ENCODE measurements at places on chromosomes 1 and 21.

- peak; percentile 36 for DNase-seq
Measured at GRCh38 chr1:25544819-25545218, 1.4 kb downstream of the LDLRAP1 start.

DNA sequence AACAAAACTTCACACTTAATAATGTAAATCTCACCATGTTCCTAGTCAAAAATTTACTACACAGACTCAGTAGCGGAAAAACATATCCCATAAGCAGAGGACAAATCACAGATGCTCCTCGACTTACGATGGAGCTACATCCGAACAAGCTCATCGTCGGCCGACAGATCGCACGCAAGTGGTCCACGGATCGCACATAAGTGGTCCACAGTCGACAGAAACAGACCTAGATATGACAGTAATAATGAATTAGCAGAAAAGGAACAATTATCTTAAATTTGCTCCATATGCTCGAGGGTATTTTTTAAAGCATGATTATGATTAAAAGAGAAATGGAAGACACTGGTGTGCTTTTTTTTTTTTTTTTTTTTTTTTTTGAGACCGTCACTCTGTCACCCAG is 36.3 kb downstream of the WDR4 start:
- DNase-seq, result no peak

DNA sequence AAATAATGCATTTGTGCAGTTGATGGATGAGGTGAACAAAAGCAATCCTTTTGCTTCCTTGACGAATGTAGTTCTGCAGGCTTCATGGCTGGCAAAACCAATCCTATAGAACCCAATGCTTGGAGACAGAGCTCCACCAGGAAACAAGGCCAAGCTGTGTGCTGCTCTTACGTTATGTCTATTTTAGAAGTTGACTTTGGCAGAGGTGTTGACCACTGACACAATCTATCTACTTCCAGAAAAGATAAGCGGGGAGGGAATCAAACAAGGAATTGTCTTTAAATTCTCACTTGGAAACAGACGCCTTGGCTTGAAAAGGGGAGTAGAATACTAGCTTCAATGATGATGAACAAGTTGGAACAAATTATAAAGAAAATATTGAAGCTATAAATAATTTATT is 211.2 kb downstream of the SETD4 start:
- DNase-seq, result no peak

- DNase-seq, result peak; percentile 9
Measured at GRCh38 chr1:3903141-3904005, 3.3 kb upstream of the C1orf174 start.

DNA sequence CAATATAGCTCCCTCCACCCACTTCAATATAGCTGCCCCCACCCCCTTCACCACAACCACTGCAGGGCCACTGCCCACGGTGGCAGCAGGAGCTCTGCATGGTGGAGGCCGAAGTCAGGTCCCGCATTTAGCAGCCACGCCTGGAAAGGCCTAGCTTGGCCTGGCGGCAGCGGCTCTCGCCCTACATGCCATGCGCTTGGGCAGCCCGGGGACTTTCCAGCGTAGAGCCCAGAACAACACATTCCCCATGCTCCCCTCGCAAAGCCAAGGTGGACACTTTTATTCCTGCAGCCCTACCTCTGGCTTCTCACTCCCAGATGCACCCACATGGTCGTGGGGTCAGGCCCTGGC is 37.1 kb downstream of the LHX4 start:
- no peak for DNase-seq

- peak; percentile 63 for DNase-seq
Measured at GRCh38 chr1:1943834-1944570, 24.9 kb upstream of the TMEM52 start.

GRCh38 chr1:93471911-93472310 is 24.0 kb downstream of the FNBP1L start:
- peak; percentile 67 for DNase-seq

DNA sequence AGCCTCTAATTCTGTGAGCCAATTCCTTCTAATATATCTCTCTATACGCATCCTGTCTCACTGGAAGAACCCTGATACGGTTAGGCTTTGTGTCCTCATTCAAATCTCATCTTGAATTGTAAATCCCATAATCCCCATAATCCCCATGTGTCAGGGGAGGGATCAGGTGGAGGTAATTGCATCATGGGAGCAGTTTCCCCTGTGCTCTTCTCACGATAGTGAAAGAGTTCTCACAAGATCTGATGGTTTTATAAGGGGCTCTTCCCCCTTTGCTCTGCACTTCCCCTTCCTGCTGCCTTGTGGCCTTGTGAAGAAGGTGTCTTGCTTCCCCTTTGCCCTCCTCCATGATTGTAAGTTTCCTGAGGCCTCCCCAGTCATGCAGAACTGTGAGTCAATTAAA is 116.1 kb downstream of the MRPS6 start:
- no peak for DNase-seq

GRCh38 chr1:42730988-42731387 is 9.0 kb downstream of the CLDN19 start:
- no peak for DNase-seq

DNA sequence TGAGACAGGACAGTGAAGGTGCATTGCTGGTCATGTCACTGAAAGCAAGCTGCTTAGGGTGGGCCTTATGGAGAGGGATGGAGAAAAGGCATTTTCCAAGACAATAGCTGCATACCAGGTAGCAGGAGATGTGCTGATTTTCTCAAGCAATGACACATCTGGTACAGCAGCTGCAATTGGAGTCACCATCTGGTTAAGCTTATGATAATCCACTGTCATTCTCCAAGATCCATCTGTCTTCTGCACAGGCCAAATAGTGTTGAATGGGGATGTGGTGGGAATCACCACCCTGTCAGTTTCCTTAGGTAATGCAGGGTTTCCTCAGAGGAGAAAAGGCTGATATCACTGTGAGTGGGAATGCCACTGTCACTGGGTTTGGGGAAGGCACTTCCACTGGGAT is 54.6 kb downstream of the ADSS2 start:
- DNase-seq, result no peak

GRCh38 chr1:30449428-30450147 is 273.8 kb downstream of the MATN1 start:
- DNase-seq, result no peak

DNA sequence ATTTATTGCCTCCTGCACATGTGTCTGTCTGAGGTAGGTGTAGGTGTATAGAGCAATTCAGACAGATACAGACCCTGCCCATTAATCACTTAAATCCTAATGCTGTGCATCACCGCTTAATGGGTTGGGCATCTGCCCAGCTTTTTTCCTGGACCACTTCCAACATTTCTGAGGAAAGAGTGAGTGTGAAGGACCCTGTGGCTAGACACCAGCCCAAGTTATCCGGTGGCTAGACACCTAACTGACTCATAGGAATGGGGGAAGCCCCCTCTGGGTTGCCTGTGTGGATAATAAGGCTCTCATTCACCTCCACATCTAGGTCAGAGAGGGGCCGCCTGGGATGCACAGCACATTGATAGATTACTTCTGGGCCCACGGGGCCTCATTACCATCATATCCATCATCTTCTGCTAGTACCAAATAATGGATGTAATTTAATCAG is 121.1 kb upstream of the RAVER2 start:
- peak; percentile 39 for DNase-seq

DNA sequence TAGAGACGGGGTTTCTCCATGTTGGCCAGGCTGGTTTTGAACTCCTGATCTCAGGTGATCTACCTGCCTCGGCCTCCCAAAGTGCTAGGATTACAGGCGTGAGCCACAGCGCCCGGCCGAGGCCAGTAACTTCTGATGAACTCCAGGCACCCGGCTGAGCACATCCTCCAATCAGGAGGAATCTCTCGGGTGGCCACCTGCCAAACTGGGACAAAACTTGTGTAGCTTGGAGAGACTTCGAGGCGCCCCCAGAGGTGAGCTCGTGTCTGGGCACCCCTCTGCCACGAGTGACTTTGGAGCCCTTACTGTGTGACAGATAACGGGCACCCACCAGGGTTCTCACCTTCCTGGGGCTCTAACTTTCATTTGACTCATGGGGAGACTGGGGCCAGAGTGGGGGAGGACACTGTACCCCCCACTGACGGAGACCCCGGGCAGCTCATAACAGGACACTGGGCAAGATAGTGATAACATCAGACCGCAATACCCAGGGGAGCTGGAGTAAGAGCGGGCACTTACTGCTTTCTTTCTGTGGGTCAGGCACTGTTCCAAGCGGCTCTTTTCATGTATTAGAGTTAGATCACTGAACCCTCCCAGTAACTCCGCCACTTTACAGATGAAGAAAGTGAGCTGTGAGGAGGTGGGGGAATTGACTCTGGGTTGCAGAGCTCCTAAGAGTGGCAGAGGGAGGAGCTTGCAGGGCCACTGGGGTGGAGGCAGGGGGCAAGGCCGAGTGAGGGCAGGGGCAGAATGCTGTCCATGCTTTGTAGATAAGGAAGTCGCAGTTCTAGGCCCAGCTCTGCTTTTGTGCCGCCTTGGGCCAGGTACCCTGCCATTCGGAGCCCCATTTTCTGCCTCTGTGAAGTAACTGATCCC is 1.9 kb upstream of the PADI2 start:
- no peak for DNase-seq

GRCh38 chr1:109466125-109466451 is 258 bp upstream of the SYPL2 start:
- DNase-seq, result no peak

DNA sequence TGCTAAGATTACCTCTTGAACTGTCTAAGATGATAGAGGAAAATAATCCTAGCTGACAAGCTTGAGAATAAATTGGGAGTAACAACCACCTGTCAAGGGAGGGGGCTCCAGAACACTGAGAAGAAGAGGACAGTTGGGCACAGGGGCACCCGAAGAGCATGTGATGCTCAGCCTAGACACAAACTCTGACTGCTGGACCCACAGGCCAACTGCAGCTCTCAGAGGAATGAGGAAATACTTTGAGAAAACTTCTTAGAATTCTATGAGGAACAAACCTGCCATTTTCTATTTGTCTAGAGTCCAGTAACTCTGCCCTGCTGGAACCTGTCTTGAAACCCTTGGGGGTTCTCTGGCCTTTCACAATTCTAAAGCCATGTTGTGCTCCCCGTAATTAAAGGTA is 124.1 kb upstream of the KCNK2 start:
- no peak for DNase-seq

DNA sequence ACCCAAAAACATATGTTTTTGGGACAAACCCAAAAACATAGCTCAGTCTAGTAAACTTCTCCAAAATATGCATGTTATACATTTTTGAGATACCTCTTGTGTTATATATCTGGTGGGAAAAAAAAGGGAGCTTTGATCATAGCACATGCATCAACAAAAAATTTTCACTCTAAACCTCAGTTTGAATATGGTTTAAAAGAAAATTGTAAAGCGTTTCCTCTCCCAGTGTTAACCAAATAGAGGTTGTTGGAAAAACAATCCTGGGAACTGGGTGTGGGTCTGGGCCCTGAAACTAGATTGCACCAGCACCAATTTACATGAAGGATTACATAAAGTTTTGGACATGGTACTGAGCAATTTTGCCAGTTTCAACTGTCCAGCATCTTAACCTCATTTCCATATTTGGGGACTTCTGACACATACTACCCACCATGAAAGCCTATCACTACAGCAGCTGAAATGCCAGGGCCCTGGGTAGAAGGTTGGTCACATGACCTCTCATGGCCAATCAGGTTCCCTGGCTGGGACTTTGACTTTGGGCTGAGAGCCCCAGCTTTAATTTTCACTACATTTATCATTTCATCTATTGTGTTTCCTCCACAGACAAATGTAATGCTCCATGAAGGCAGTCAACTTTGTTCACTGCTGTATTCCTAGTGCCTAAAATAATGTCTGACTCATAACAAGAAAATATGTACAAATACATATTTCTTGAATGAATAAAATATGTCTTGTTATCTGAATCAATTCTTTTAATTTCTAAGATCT is 150.7 kb downstream of the SETD4 start:
- no peak for DNase-seq

GRCh38 chr1:102120910-102121309 is 124.2 kb upstream of the OLFM3 start:
- no peak for DNase-seq

DNA sequence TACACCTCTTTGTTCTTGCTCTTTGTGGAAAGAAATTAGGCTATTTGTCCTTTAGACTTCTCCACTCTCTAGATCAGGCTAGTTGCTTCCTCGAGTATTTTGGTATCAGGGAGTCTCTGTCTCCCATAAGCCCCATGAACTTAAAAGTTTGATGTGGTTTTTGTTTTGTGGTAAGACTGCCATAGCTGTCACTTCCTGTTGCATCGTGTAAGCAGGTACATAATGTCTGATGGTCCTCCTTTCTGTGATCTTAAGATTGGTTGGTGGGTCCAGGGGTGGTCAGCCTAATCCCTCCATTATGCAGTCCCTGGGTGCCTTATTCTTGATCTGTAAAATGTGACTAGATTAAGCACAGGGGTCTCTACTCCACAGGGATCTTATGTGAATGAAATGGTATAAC is 23.1 kb downstream of the CD53 start:
- no peak for DNase-seq

DNA sequence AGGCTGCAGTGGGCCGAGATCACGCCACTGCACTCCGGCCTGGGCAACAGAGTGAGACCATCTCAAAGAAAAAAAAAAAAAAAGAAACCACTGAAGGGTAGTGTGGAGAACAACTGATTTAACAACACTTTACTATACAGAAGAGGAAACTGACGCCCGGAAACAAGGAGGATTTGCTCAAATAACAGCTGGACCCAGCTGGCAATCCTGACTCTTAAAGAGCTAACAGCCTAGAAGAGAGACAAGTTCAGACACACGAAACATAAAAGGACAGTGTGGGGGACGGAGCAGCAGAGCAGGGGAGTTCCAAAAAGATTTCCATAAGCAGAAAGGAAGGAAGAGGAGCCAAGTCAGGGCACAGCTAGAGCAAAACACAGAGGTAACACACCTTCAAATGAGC is 4.4 kb downstream of the ECHDC2 start:
- DNase-seq, result no peak

GRCh38 chr1:241115784-241116183 is 241.2 kb downstream of the RGS7 start:
- DNase-seq, result peak; percentile 8

DNA sequence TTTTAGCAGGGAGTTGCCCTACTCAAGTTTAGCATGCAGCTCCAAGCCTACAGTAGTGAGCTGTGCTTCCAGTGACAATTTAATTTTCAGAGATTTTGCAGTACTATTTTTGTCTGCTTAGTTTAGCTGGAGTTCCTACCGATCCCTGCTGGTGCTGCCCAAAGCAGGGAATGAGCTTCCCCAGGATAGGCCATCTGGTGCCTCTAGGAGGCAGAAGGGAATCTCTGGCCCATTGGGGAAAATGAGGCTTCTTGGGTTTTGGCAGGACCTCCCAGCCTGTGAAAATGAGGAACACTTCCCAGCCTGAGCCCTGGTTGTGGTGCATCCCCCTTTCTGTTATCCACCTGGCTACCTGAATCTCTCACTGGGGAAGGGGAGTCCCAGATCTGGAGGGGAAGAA is 149.2 kb downstream of the RASAL2 start:
- no peak for DNase-seq
